GM04503 (cell line): ENCODE measurements at places on chromosomes 11 and 22.

GRCh38 chr11:67491276-67492068 lies 8.6 kb downstream of the AIP start:
- no peak for DNase-seq

DNA sequence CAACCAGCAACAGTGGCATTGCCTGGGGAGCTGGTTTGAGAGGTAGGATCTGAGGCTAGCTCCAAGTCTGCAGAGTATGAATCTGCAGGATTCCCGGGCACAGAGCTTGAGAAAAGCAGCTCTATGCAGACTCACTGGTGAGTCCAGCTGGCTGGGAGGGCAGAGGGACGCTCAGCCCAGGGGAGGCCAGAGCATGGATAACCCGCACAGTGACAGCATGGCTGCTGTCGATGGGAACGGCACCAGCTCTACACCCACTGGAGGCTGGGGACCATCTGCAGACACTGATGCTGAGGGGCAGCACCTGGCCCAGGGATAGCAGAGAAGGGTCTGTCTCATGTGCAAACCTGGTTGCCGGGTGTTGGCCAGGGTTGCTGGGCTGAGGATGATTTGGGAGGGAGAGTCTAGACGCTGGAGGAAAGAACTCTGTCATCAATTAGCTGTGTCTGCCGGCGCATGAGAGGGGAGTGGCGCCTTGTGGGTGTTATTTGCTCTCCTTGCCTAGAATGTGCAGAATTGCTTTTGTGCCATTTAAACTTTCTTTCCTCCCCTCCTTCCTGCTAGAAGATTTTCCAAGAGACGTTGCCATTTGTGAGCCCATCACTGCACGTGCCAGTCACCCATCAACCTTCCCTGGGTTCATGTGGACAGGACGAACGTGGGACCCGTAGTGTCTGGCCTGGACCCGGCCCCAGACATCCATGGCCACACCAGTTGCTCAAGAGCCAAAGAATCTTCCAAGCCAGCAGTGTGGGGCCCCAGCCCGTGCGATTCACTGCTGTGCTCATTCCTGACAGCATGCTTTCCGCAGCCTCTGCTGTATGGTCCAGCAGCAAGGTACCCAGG lies 19.1 kb upstream of the LINC01488 start:
- DNase-seq: no peak

GRCh38 chr22:45090497-45090910 lies 73.2 kb upstream of the NUP50 start:
- no peak for DNase-seq

DNA sequence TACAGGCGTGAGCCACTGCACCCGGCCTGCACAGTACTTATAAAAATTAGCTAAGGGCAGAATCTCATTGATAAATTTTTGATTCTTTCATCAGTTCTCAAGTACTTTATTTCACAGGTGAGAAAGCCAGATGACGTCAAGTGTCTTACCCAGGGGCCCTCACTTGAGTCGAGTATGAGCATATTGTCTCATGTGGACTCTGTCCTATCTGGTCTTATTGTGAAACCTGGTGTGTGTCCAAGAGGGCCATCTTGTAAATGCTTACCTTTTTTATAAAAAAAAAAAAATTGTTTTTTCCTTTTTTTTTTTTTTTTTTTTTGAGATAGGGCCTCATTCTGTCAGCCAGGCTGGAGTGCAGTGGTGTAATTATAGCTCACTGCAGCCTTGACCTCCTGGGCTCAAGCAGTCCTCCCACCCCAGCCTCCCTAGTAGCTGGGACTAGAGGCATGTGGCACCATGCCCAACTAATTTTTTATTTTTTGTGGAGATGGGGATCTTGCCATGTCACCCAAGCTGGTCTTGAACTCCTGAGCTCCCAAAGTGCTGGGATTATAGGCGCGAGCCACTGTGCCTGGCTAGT lies 6.0 kb downstream of the ACO2 start:
- no peak for DNase-seq

GRCh38 chr22:25213221-25213620 lies 6.2 kb upstream of the CRYBB2 start:
- DNase-seq: no peak

- no peak for DNase-seq
Observed at GRCh38 chr22:50139843-50140415, 30.6 kb upstream of the PANX2 start.

DNA sequence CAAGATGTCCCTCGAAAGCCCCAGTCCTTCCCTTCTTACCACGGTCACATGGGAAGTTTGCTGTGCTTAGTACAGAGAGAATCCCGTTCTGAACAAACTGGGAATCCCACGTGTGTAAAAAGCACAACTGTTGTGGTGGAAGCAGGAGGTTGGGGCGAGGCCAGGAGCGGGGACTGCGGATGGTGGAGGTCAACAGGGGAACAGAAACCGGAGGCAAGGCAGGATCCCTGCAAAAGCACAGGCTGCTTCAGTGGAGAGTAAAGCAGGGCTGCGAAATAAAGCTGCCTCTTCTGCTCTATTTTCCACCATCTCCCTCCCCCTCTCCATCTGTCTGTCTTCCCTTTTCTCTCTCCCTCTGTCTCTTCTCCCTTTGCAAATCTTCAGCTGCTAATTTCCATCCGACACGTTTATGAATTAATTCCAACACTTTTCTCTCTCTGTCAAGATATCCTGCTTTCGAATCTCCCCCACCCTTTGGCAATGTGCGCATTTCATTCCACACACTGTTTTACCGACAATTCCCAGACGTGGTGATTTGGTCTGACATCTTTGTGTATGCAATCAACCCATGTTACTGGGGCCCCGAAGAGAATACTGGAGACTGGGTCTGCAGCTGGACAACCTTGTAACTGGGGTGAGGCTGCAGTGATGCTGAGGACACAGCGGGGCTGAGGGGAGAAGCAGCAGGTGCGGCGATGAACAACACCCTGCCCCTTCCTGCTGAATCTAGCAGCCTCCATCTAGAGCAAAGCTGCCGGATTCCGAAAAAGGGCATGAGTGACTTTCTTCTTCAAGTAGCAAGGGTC lies 571.8 kb downstream of the OPCML start:
- DNase-seq: no peak

DNA sequence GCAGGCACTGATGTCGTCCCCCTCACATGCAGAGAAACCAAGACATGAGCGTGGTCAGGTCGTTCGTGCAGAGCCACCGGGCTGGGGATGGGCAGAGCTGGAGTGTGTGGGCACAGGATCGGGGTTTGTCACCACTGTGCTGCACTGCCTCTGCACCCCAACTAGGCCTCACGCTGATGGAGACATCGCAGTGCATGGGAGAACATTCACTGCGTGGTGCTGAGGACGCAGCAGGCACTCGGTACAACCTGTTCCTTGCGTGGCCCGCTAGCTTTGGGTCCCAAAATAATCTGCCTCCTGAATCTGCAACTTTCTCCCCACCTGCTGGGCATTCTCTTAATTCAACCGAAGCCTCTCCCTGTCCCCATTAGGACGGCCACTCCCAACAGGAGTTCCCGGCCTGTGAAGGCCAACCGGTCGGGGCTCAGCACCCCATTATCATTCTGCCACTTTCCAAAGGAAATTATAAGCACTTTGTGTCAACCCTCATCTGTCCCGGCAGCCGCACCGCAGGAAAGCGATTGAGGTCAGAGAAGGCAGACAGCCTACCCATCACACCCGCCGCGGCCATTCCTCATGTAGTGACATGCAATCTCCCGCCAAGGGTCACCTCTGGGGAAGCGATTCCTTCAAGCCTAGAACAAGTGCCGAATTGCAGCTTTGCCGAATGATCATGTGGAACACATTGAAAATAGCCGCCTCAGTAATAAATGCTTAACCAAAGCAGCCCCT lies 490.4 kb downstream of the MN1 start:
- DNase-seq: no peak

DNA sequence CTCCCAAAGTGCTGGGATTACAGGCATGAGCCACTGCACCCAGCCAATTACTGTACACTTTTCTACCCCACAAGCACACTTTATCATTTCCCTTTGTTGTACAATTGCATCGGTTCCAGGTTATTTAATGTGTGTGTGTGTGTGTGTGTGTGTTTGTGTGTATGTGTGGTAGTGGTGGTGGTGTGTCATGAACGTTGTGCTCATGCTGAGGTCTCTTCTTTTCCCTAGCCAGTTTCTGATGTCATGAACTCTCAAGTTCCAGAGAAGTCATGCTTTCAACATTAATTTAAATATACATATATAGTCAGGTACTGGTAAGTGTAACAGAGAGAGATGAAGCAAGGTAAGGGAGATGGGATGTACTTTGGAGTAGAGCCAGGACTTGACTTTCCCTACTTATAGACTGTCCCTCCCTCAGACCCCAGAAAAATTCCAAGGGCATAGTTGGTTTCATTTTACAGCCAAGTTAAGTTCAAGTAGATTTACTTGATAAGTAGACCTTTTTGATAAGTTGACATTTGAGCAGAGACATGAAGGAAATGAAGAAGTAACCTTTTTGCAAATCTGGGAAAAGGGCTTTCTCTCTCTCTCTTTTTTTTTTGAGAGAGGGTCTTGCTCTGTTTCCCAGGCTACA lies 42.7 kb downstream of the WEE1 start:
- DNase-seq: no peak

- DNase-seq: no peak
Observed at GRCh38 chr22:44825310-44826150, 73.2 kb downstream of the ARHGAP8 start.

DNA sequence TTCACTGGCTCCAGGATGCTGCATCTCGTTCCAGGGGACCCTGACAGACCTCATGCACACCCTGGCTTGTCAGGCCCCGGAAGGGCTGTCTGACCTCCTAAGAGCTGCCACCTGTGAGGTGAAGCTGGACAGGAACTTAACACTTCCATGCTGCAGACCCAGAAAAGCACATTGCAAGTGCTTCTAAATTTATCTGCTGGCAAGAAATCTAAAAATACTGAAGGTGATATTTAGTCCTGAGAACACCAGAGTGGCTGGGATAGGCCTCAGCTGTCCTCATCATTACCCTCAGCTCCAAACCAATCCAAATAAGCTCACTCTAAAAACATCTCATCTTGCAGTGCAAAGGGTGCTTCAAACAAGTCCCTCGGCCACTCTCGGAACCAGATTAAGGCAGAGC lies 46.7 kb downstream of the ABTB2 start:
- DNase-seq: no peak

DNA sequence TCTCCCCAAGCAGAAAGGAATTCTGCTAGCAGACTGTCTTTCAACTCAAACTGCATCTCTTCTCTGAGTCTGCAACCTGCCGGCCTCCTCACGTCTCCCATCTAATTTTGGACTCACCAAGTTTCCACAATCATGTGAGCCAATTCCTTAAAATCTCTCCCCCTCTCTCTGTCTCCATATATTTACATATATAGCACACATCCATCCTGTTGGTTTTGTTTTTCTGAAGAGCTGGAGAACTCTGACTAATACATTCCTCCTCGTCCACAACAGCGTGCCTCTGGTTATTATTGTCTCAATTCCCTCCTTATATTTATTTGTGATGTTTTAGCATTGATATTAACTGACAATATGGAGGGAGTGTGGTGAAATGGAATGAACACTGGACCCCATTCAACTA lies 29.6 kb upstream of the FJX1 start:
- no peak for DNase-seq

DNA sequence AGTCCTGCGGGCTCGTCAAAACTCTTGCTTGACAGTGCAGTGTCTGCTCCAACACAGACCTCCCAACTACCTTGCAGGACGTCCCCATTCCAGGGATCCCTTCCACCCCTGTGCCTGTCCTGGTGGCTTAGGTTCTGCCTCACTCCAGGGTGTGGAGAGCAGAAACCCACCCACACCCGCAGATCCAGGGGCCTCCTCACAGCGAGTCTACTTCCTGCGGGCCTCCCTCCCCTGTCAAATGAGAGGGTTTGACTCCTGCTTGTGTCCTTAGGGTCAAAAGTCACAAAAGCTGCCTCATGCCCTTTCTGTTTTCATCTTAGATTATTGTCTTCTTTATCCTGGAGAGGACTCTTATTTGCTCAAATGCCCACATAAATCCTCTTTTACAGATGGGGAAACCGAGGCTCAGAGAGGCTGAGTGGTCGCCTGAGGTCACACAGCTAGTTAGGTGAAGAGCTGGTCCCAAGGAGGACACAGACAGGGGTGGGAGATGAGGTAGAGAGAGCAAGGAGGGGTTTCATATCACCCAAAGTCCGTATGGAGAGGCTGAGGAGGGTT lies 81.1 kb upstream of the KCNQ1OT1 start:
- no peak for DNase-seq

DNA sequence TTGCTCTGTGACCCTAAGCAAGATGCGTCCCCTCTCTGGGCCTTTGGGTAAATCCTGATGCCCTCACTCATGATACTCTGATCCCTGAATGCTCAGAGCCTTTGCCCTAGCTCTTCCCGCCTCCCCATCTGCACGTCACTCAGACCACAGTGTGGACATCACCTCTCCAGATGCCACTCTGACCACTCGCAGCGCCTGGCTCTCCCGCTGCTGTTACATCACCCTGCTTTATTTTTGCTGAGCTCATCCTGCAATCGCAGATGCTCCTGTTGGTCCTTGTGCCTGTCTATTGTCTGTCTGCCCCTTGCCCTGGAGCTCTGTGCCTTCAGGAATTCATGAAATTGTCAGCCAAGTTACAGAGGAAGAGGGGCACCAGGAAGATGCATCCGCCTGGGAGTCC lies 5.5 kb downstream of the OSM start:
- DNase-seq: no peak

DNA sequence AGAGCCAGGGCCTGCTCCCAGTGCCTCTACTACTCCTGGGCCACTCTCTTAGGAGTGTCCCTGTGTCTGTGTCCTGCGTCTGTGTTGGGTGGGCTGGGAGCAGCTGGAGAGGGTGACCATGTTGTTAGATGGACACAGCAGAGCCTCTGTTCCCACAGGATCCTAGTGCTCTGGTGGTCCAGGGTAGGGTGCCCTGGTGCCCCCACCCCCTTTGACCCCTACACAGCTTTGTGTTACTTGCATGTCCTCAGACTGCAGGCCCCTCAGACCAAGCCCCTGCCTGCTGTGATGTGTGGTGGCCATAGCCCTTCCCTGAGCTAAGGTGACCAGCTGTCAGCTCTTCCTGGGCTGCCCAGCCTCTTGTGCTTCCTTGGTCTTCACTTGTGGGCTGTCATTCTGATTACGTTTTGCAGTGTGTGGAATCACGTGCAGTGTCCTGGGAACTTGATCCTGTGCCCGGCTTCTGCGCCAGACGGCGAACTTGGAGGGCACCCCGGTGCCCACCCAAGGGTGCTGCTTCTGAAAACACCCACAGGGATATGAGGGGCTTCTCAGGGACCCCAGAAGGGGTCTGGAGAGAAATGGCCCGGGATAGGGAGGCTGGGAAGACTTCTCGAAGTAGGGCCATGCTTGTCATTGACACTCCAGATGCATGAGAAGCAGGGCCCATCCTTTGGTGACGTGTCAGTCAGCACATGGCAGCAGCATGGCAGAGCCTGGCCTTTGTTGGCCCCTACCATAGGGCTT lies 1.5 kb downstream of the TANGO2 start:
- no peak for DNase-seq

DNA sequence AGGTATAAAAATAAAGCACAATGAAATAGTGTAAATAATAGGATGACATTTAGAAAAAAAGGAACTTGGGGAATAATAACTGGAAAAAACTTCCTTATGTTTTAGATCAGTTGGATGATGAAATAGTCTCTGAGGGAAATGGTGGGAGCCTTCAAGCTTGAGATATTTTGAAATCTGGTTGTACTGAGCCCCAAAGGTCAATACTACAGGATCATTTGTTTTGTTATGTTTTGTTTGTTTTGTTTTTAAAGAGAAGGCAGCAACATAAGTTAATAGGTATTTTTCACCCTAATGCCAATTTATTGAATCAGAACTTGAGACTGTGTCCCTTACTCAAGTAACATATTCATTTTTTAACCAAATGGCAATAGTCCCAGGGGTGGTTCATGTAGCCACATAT lies 393.1 kb downstream of the ETS1 start:
- DNase-seq: no peak
